ENCODE measurements at places on chromosomes 12 and 14. TPM values are rescaled to one million over a fixed set of nuclear protein-coding genes. Genes with fewer than 3 reads are reported as not detected.

PMCH gene
- not detected for total RNA-seq

KRT77 gene
- total RNA-seq = not detected

DDHD1 gene
- total RNA-seq = 25.8 TPM

R3HDM2 gene
- total RNA-seq = 133 TPM

CLEC1A gene
- total RNA-seq = not detected

GPD1 gene
- total RNA-seq = 0.45 TPM

GRCh38 chr14:97057238-97058073, 260.3 kb downstream of the VRK1 start:
- no peak for DNase-seq

DNA sequence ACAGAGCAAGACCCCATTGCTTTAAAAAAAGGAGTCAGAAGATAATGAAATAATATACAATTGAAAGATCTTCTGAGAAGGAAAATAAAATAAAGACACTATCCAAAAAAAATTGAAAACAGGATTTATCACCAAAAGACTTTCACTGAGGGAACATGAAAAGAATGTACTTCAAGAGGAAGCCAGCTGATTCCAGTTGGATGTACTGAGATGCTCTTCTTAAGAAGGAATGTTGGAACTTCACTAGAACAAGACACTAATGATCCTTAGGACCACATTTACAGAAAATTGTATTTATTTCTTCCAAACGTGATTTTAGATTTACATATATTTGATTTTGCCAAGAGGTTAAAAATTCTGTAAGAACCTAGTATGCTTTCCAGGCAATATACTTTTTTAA, 65.6 kb upstream of the CNOT2 start:
- DNase-seq = no peak

- DNase-seq = no peak
Measured at GRCh38 chr12:9730591-9730990, 2.3 kb downstream of the CLECL1 start.

- no peak for DNase-seq
Measured at GRCh38 chr12:126773012-126773411, 1494.0 kb upstream of the TMEM132C start.

DNA sequence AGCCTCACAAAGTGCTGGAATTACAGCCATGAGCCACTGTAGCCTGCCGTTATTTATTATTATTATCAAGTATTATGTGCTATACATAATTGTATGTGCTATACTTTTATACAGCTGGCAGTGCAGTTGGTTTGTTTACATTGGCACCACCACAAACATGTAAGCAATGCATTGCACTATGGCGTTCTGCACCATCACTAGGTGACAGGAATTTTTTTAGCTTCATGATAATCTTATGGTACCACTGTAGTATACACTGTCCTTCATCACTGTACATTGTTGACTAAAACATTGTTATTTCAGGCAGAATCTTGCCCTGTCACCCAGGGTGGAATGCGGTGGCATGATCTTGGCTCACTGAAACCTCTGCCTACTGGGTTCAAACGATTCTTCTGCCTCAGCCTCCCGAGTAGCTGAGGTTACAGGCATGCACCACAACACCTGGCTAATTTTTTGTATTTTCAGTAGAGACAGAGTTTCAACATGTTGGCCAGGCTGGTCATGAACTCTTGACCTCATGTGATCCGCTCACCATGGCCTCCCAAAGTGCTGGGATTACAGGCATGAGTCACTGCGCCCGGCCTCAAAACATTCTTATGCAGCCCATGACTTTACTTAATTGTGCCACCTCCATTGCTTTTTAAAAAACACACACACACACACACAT, 17.1 kb downstream of the MRPL42 start:
- DNase-seq = no peak

DNA sequence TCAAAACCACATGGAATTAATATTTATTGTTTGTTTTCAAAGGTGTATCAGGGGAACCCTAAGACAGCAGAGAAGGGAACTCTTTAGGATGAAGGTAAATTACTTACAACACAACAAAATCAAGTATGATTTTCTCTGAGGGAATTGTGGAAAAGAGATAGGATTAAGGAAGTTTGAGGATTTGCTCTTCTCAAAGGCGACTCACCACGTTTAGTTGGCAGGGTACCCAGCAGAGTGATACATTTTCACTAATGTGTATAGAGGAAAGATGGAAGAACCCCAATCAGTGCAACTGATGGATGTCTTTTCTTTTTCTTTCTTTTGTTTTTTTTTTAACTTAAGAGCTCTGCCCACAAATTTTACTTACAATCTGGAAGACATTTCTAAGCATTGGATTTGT, 499.2 kb downstream of the CCER1 start:
- DNase-seq = no peak
